ENCODE measurements at places on chromosomes 5 and 9.

GRCh38 chr5:128378196-128378595 is 159.8 kb downstream of the FBN2 start:
- DNase-seq: no peak

- DNase-seq: no peak
Measured at GRCh38 chr9:108427751-108428150, 428.0 kb downstream of the ACTL7B start.

DNA sequence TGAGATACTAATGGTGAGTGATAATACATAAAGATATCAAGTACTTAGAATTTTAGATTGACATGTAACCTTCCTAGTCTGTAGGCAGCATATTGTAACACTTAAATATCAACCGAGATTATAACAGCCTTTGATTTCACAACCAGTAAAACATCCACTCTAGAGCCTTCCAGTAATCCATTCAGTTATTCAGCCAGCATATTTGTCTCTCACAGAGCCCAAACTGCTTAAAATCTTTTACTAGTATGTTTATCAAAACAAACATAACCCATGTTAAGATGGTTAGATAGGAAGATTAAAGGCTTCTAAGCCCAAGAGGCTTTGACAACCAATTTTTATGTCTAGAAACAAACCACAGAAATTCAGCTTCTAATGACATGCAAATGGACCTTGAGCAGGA is 177.9 kb upstream of the FST start:
- no peak for DNase-seq

- DNase-seq: no peak
Measured at GRCh38 chr5:40733879-40734563, 21.7 kb downstream of the TTC33 start.

DNA sequence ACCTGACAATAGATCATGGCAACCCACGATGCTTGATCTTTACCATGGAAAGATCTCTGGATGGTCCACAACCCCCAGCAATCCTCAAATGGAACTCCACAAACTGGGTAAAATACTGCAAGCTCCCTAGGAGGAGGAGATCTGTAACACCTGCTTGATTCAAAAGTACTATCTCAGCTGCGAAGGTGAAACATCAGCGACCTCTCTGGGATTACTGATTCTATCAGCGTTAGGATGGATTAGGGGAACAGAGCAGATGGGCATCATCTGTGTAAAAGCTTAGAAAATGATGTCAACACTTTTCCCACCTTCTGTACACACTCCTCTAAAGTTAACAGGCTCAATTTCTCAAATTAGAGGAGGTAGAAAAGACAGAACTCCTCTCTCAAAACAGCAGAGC is 31.5 kb upstream of the TRPC7 start:
- no peak for DNase-seq

GRCh38 chr9:136141682-136142413 is 23.2 kb upstream of the TMEM250 start:
- DNase-seq: no peak

DNA sequence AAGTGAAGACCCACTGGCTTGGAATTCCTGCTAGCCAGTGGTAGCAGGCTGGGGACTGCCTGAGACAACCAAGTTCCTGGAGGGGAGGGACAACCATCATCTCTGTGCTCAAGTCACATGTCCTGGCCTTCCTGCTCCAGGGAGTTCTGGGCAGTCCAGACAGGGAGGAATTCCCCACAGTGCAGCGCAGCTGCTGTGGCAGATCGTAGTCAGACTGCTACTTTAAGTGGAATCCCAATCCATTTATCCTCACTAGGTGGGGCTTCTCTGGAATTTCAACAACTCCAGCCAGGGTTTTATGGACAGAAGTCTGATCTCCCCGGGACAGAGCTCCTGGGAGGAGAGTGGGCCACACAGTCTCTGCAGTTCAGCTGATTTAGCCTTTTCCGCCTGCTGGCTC is 20.9 kb upstream of the OR5C1 start:
- no peak for DNase-seq

DNA sequence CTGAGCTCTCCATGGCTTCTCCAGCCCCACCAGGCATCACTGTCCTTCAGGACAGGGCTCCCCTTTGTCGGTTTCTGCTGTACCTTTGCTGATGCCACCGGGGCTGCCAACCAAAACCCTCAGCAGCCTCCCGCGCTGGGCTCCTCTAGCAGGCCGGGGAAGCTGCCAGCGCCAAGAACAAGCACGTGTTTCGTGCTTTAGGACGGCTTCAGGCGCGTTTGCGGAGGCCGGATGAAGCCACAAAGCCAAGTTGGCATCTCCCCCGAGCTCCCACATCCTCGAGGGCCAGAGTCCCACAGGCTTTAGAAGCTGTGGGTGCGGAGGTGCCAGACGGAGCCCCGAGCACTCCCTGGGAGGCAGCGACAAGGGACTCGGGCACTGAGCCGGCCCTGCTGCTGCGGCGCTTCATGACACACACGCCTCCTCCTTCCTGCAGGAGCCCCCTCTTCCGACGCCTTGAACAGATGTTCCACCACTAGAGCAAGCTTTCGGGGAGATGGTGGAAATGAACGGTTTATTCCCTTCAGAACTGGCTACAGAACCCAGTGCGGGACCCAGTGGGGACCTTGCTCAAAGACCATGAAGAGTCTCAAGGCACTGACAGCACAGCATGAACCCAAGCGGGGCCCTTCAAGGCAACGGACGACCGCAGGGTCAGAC is 36.7 kb downstream of the SARDH start:
- peak; percentile 53 for DNase-seq

GRCh38 chr5:145912594-145912993 is 23.8 kb upstream of the SH3RF2 start:
- no peak for DNase-seq

GRCh38 chr5:44334622-44335021 is 54.6 kb downstream of the FGF10 start:
- DNase-seq: no peak

GRCh38 chr9:70422371-70423043 is 8.1 kb upstream of the KLF9 start:
- DNase-seq: no peak

DNA sequence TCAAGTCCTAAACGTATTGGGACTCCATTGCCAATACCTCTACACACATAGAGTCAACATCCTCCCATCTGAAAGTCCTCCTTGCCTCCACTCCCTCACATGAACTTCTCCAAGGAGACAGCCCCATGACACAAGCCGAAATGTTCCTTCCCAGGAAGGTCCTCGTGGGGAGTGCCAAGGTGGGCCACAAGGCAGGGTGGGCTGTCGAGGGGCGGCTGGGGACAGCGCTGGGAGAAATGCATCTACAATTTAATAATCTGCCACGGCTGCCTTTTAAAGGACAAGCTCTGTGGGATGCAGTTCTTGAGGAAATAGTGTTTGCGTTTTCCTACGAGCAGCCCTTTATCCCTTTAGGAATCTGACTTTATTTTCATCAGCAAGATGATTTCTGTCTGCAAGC is 138.7 kb downstream of the GABBR2 start:
- DNase-seq: no peak

DNA sequence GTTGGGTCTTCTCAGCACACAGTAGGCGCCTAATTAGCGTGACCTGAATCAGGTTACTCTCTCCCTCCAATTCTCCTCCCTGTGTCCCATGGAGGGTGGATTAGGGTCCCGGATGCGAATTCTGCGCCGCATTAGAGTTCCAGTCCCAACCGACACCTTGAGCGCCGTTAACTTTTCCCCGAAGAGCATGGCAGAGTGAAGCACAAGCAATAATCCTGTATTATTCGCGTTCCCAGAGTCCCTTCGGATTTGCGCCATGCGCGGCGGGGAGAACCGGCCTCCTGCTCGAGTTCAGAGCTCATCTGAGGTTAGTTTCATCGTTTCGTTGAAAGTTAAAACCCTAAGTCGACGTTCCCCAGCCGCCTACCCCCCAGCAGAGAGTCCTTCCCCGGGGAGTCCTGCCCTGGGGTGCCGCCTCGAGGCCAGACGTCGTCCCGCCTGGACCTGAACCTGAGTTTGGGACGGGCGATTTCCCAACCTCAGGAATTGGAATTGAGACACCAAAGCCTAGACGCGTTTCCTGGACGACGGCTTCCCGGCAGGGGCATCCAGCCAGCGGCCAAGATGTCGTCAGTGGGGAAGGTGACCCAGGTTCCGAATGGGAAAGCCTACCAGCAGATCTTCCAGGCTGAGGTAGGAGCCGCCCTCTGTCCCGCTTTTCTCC is at the start of gene CCDC180:
TSS of gene CCDC180 (plus strand) at position 160 of the 664 bp plus-strand sequence. CDS start at position 565, 405 bp downstream.
- DNase-seq: no peak

GRCh38 chr9:110114859-110115201 is 93.1 kb downstream of the C9orf152 start:
- no peak for DNase-seq

GRCh38 chr9:118578467-118578866 is 790.8 kb downstream of the BRINP1 start:
- DNase-seq: no peak

DNA sequence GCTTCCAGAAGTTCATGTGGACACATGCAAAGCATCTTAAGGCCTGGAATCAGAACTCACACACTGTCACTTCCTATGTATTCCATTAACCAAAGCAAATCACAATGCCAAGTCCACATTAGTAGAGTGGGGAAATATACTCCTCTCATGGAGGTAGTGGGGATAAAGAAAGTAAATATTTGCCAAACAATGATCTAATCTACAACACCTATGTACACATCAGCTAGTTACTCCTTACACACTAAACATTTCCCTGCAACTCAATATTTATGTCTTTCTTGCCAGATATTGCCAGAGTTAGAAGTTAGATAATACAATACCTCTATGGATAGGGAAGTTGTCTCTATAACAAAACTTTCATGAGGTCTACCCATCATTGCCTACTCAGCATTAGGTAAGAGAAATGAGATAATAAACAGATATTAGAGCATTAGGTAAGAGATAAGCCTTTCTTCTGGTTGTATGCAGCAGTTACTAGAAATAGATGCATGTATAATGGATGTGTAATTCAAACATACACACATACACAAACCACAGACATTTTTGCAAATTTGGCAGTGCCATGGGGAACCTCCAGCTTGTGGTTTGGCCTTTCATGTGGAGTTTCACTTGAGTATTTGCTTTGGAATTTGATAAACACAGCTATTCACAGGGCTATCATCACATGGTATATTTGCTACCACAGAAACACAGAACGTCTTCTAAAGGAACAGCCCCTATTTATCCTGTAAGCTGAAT is 196.5 kb downstream of the TLE1 start:
- no peak for DNase-seq

GRCh38 chr9:129270903-129271431 is 92.9 kb upstream of the IER5L start:
- DNase-seq: peak; percentile 57

DNA sequence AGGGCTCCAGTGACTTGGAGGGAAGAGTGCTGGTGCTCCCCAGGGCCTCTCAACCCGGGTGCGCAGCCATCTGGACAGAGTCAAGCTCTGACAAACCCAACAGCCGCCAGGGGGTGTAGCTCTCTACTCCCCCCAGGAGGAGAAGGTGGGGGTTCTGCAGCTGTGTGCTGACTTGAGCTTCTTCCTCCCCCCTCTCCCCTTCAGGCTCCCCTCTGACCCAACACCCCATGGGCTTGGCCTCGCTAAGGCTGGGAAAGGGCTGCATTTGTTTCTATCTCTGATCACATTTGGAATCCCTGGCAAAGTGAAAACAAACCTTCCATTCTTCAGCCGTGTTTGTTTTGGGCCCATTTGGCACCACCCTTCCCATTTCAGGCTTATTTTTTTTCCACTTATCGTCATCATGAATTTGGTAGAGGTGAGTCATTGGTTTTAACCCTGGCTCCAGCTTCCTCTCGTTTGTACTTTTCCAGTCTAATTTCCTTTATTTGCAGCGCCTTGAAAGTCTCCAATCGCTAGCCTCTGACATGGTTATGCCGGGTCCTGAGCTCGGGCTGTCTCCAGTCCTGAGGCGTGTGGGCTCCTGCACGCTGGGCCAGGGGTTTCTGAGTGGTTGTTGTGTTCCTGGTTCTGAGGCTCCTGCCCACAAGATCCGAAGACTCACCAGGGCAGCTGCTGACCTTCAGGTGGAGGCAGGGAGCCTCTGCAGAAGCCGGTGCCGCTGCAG is 36.1 kb downstream of the DAP start:
- no peak for DNase-seq

DNA sequence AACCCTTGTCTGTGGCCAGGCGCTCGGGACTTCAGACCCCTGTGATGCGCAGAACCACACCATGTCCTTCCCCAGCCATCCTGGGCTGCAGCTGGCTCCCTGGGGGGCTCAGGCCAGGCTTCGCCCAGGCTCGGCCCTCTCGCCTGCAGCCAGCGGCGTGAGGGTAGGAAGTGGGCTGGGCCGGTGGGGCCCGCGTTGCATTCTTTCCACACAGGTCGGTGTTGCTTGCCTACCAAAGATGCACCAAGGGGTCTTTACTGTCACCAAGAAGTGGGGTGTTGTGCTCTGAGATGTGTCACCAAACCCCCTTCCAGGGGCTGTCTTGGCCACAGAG is 48.3 kb upstream of the RNF130 start:
- DNase-seq: no peak

GRCh38 chr9:75188756-75189155 is 100.4 kb downstream of the OSTF1 start:
- no peak for DNase-seq

- DNase-seq: peak; percentile 70
Measured at GRCh38 chr5:73135429-73136054, 15.2 kb downstream of the TMEM171 start.

DNA sequence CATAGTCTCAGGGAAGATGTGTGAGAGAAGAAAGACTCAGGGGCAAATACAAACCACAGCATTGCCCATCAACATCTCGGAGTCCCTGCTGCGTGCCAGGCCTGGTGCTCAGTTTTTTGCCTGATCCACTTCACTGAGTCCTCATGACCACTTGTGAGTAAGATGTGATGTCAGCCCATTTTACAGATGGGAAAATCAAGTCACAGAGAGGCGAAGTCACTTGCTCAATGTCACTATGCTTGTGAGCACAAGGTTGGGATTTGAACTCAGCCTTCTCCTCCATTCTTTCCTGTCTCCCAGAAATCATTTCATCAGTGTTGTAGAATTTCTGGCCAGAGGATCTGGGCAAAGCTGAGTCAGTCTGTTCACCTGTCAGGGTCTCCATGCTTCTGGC is 34.6 kb upstream of the PSD2 start:
- no peak for DNase-seq

DNA sequence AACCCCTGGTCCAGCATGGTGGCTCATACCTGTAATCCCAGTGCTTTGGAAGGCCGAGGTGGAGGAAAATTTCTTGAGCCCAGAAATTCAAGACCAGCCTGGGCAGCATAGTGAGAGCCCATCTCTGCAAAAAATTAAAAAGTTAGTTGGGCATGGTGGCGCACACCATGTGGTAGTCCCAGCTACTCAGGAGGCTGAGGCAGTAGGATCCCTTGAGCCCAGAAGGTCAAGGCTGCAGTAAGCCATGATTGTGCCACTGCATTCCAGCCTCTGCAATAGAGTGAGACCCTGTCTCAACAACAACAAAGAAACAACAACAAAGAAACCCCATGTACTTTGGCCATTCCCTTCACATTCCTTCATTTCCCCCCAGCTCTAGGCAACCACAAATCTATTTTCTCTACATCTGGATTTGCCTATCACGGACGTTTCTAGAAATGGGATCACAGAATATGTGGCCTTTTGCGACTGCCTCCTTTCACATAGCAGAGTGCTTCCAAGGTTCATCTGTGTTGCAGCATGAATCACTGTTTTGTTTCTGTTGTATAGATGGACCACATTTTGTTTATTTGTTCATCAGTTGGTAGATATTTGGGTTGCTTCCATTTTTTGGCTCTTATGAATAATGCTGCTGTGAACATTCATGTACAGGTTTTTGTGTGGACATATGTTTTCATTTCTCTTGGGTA is 17.9 kb downstream of the MIGA2 start:
- no peak for DNase-seq

GRCh38 chr9:35774907-35775635 is 16.3 kb upstream of the NPR2 start:
- peak; percentile 41 for DNase-seq

- no peak for DNase-seq
Measured at GRCh38 chr9:81132796-81133195, 556.6 kb downstream of the TLE1 start.

GRCh38 chr9:133468777-133469421 is 9.1 kb downstream of the CACFD1 start:
- no peak for DNase-seq
